Memory B cell (primary cell): ENCODE measurements at places on chromosomes 1 and 21.

DNA sequence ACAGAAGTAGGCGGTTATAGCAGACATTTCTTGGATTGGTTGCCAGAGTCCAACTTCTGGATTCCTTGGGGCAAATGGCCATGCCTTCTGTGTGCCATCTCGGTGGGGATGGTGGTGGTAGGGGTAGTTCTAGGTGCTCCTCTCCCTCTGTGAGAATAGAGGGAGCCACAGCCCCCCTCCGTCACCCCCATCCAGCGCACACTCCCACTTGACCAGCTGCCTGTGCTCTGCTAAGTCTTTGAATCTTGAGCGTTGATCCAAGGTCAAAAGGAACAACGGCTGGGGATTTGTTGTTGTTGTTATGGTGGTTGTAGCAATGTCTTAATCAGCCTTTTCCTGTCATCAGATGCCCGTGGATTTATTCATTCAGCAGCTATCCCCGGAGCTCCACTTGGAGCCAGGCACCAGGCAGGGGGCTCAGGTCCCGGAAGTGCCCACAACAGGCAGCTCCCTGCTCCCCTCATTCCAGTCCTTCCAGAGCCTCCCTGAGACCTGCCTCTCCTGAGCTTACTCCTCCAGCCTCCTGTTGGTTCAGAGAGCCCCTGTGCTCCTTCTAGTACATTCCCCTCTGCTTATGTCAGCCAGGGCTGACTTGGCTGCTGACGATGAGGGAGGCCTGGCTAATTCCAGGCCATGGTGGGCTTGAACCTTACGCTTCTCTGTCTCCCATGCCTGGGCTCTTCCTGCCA, 146.6 kb upstream of the WNT4 start:
- H3K4me3 ChIP-seq: no peak overlapping the region
- peaks cover 14% of the 10 kb centered on the region for H3K27me3 ChIP-seq
- DNase-seq: no peak

- H3K4me1 ChIP-seq: peaks cover 30% of the 10 kb centered on the region
- no peaks in the 10 kb centered on the region for H3K36me3 ChIP-seq
- no peak for DNase-seq
Measured at GRCh38 chr1:234924450-234925355, 203.9 kb downstream of the TOMM20 start.

GRCh38 chr1:24483441-24483840, 19.2 kb upstream of the RCAN3 start:
- no peaks in the 10 kb centered on the region for H3K27me3 ChIP-seq
- peaks cover 19% of the 10 kb centered on the region for H3K4me1 ChIP-seq
- peak overlapping the region; percentile 11 for H3K27ac ChIP-seq
- H3K4me3 ChIP-seq: no peak overlapping the region
- peaks cover 4% of the 10 kb centered on the region for H3K36me3 ChIP-seq

DNA sequence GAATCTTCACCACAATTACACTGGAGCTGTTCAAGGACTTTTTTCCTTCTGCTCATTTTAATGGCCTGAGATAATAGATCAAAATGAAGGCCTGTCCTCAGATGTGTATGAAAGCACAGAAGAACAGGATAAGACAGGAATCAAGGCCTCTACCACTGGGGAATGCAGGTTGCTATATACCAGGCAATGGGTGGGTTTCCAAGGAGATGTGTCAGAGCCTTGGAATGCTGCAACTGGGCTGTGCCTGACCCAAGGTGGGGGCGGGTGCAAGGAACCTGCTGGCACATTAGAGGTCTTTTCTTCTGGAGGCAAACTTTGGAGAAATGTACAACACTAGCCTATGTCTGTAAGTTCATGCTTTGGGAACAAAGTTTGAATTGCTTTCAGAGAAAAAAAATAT, 21.7 kb upstream of the LAMC2 start:
- H3K4me3 ChIP-seq: no peak overlapping the region
- no peaks in the 10 kb centered on the region for H3K36me3 ChIP-seq
- no peak overlapping the region for H3K27ac ChIP-seq
- no peaks in the 10 kb centered on the region for H3K4me1 ChIP-seq

- H3K36me3 ChIP-seq: peaks cover 2% of the 10 kb centered on the region
- peak overlapping the region; percentile 79 for H3K4me3 ChIP-seq
- no peaks in the 10 kb centered on the region for H3K27me3 ChIP-seq
- peak overlapping the region; percentile 94 for H3K27ac ChIP-seq
- H3K4me1 ChIP-seq: peaks cover 58% of the 10 kb centered on the region
Measured at GRCh38 chr1:19477284-19478249, 7.8 kb downstream of the CAPZB start.

- H3K27ac ChIP-seq: peak overlapping the region; percentile 7
- H3K4me3 ChIP-seq: no peak overlapping the region
- DNase-seq: no peak
- peaks cover 20% of the 10 kb centered on the region for H3K4me1 ChIP-seq
- peaks cover 36% of the 10 kb centered on the region for H3K36me3 ChIP-seq
Measured at GRCh38 chr1:42214447-42214871, 49.9 kb upstream of the GUCA2A start.

GRCh38 chr1:118023199-118023598, 93.7 kb downstream of the WDR3 start:
- H3K4me3 ChIP-seq: no peak overlapping the region
- H3K4me1 ChIP-seq: no peaks in the 10 kb centered on the region
- H3K27me3 ChIP-seq: peaks cover 4% of the 10 kb centered on the region
- H3K36me3 ChIP-seq: no peaks in the 10 kb centered on the region
- H3K27ac ChIP-seq: no peak overlapping the region

GRCh38 chr1:167229719-167230385, 9.2 kb downstream of the POU2F1 start:
- peaks cover 1% of the 10 kb centered on the region for H3K36me3 ChIP-seq
- H3K4me3 ChIP-seq: no peak overlapping the region
- no peak for DNase-seq
- no peak overlapping the region for H3K27ac ChIP-seq
- H3K27me3 ChIP-seq: no peaks in the 10 kb centered on the region
- H3K4me1 ChIP-seq: peaks cover 44% of the 10 kb centered on the region

DNA sequence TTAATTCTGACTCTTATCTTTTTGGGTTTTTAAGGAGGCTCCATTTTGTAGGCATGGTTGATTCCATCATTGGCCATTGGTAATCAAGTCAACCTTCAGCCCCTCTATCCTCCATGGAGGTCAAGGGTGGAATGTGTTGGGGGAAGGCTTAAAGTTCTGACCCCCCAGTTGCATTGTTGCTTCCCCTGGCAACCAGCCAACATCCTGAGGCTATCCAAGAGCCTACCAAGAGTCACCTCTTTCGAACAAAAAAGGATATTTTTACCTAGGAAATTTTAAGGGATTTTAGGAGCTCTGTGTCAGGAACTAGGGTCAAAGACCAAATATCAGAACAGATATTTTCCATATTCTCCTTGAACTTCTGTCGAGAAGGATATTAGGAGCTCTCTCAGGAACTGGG, 251.8 kb downstream of the RYR2 start:
- no peak overlapping the region for H3K4me3 ChIP-seq
- no peaks in the 10 kb centered on the region for H3K36me3 ChIP-seq
- no peaks in the 10 kb centered on the region for H3K4me1 ChIP-seq
- no peak for DNase-seq
- peaks cover 3% of the 10 kb centered on the region for H3K27me3 ChIP-seq

GRCh38 chr1:29354511-29355098, 118.3 kb downstream of the PTPRU start:
- no peaks in the 10 kb centered on the region for H3K4me1 ChIP-seq
- no peak for DNase-seq
- no peaks in the 10 kb centered on the region for H3K36me3 ChIP-seq
- H3K27ac ChIP-seq: no peak overlapping the region
- H3K4me3 ChIP-seq: no peak overlapping the region
